ENCODE measurements at places on chromosomes 6 and 20.

DNA sequence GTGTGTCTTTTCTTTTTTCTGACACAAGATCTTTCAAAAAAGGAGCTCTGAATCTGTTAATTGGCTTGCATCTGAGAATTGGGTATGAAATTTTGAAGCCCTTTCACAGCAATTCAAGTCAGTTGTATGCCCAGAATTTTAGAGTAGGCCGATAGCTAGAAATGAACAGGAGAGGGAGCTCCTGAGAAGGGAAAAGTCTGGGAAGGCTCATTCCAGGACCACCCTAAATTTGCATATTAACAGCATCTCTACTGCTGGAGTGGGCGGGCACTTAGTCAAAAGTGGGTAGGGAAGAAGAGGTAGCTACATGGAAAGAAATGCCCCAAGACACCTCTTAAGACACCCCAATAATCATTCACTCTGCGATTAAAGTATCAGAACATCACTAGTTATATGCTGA is 928.3 kb downstream of the TBC1D32 start:
- DNase-seq, result no peak

GRCh38 chr6:93917216-93917615 is 497.9 kb upstream of the EPHA7 start:
- no peak for DNase-seq

DNA sequence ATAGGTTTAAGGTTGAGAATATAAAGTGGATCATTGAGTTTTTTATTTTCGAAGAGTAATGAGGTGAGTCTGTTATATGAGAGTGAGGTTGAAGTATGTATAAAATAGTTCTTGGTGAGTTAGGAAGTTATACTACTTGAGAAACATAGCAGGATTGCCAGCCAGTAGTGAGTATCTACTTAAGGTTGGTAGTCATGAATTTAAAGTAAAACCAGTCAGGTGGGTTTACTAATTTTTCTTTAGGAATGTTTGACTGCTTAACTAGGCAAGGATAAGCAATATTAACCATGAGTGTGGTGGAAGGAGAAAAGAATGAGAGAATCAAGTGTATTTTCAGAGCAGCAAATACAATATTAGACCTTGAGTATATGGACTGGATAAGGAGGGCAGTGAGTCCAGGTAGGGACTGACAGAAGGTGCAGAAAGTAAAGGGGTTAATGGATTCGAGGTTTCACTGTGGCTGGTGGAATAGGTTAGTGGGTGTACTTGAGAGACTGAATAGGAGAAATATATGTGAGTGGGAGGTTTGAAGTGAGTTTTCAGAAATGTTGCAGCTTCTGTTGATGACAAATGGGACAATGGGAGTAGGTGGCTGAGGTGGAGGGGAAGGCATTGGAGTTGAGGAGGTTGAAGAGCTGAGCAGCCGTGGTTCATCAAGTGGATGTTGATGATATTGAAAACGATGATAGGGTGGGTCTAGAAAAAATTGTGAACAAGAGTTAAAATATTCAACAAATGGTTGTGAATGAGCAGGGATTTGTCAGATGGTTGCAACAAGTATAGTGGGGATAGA is 232.5 kb upstream of the ASCC3 start:
- no peak for DNase-seq

GRCh38 chr20:10853176-10853575 is 179.4 kb upstream of the JAG1 start:
- no peak for DNase-seq

GRCh38 chr20:21518292-21518991 is 4.6 kb upstream of the NKX2-2 start:
- no peak for DNase-seq

- DNase-seq, result no peak
Observed at GRCh38 chr6:44056392-44057237, 70.6 kb downstream of the MRPL14 start.

- DNase-seq, result peak; percentile 34
Observed at GRCh38 chr6:36350681-36351571, 14.2 kb upstream of the BNIP5 start.

DNA sequence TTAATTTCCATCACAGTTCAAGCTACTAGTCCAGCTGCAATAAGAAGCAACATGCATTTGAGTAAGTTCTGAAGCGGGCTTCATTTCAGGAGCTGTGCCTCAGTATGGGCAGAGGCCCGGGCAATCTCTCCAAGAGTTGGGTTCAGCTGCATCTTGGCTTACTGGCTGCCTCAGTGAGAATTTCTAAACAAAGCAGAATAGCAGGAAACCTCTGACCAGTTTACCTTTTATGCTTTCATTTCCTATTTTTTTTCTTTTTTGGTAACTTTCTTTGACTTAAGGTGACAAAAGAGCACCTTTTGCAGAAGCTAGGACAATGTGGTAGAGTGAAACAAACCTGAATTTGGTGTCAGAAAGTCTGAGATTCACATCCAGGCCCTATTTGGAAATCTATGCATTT is 51.0 kb upstream of the FBXO30 start:
- DNase-seq, result no peak

DNA sequence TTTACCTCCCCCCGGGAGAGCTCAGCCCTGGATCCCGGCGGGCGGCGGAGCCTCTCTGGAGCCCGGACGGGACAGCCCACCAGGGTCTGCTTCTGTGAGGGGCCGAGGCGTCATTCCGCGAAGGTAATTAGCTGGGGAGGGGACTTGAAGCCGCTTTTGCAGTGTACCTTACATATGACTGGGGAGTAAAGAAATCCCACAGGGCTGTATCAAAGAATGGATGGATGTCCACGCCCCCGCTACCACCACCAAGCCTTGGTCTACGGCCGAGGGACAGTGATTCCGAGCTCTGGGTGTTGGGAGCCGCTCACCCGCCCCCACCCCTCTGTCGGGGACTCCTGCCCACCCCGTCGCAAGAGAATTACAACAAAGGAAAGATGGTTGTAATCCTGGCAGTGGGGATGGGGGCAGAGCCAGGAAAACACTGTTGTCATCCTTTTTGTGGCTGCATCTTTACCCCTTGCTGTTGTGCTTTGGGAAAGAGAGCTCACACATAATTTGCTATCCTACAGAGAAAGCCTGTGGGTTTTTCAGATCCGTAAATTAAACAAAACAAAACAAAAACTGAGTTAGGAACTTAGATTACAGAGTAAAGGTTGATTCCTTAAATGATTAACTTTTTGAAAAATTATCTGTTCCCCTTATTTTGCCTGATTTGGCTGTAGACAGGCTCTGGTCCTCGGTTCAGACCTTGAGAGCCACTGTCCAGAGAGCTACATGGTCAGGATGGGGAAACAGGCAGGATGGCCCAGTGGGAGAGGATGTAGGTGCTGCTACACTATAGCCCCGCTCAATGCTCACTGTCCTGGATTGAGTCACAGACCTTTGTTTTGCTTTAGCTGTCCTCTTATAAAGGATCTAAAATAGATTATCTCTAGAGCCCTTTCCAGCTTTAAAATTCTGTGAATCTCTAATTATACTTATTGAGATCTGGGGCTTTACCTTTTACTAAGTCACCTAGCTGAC is 997 bp upstream of the FBXO30 start:
- DNase-seq, result peak; percentile 9

Data from common myeloid progenitor, CD34-positive (primary cell).